ENCODE measurements at places on chromosomes 6 and 20. TPM values are rescaled to one million over a fixed set of nuclear protein-coding genes. Genes with fewer than 3 reads are reported as not detected.

DNA sequence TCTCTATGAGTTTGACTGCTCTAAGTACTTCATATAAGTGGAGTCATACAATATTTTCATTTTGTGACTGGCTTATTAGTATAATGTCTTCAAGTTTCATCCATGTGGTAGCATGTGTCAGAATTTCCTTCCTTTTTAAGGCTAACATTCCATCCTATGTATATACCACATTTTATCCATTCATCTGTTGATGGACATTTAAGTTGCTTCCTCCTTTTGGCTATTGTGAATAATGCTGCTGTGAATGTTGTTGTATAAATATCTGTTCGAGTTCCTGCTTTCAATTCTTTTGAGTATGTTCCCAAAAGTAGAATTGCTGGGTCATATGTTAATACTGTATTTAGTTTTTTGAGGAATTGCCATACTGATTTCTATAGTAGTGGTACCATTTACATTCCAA is 79.5 kb downstream of the PTPRA start:
- no peak for ATAC-seq

GRCh38 chr6:127376685-127377084 is 33.3 kb upstream of the ECHDC1 start:
- ATAC-seq, result no peak

DNA sequence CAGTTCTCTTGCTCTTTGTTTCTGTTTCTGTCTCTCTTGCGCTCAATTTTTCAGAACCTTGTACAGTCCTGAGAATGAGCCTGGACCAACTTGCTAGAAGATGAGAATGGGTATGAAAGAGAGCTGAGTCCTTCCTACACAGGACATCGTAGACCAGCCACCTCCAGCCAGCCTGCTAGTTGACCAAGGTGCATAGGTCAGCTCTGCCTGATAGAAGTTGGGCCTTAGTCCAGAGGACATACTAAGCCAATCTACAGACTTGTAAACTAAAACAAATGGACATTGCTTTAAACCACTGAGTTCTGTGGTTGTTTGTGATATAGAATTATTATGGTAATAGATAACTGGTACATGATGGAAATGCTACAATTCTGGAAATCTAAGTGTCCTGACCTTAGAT is 236.4 kb upstream of the ZFP64 start:
- no peak for ATAC-seq

GRCh38 chr6:157107915-157108651 is 215.2 kb downstream of the TMEM242 start:
- peak; percentile 68 for ATAC-seq

TRIM15 gene
- not detected for total RNA-seq

DNA sequence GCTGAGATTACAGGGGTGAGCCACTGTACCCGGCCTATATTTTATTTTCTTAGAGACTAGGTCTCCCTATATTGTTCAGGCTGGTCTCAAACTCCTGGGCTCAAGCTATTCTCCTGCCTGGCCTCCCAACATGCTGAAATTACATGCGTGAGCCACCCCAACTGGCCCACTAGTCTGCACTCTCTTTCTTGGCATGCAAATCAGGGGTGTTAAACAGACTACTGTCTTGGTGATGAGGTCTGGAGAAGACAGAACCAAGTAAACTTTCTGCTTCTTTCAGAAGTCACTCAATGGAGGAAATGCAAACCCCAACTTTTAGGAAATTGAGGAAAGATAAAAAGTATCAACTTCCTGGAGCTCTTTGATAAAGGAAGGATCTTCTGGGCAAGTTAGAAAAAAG is 8.0 kb upstream of the TUBB2B start:
- ATAC-seq, result no peak

DNA sequence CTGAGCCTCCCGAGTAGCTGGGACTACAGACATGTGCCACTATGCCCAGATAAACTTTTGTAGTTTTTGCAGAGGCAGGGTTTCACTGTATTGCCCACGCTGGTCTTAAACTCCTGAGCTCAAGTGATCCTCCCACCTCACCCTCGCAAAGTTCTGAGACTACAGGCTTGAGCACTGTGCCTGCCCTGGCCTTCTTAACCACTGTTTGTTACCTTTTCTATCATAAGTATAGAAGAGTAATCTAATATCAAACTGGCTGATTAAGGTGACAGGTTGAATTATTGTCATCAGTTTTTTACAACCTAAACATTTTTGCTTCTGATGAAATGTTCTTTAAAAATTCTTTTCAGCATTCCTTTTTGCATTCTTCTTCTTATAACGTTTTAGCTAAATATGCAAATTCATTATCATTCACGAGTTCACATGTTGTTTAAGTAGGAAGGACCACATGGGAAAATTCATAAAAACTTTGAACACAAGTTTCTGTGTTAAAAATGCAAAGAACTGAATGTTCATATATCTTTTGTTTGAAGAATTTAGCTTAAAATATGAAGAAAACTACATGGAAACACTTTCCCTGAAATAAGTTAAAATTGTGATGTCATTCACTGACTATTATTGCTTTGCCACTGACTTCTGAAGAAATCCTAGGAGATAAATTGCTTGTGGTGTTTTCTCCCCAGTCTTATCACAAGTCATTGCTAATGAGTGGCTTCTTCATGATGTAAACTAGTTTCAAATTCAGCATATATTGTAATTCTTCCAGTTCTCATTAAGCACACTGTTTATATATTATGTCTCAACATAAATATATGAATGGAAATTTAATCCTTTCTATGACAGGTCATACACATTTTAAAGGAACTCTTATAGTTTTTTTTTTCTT is 106.7 kb downstream of the ADGRB3 start:
- no peak for ATAC-seq

ZNF341 gene
- total RNA-seq, result 1.6 TPM

SNAP25 gene
- 0.08 TPM for total RNA-seq

Data from esophagus mucosa (tissue), 1 donor.